Stimulated activated CD8-positive, alpha-beta memory T cell treated with anti-CD3 and anti-CD28 coated beads, Interleukin-15, amount 100 ng/mL, for 1 hour (primary cell): ENCODE measurements at places on chromosomes 7 and 10.

DNA sequence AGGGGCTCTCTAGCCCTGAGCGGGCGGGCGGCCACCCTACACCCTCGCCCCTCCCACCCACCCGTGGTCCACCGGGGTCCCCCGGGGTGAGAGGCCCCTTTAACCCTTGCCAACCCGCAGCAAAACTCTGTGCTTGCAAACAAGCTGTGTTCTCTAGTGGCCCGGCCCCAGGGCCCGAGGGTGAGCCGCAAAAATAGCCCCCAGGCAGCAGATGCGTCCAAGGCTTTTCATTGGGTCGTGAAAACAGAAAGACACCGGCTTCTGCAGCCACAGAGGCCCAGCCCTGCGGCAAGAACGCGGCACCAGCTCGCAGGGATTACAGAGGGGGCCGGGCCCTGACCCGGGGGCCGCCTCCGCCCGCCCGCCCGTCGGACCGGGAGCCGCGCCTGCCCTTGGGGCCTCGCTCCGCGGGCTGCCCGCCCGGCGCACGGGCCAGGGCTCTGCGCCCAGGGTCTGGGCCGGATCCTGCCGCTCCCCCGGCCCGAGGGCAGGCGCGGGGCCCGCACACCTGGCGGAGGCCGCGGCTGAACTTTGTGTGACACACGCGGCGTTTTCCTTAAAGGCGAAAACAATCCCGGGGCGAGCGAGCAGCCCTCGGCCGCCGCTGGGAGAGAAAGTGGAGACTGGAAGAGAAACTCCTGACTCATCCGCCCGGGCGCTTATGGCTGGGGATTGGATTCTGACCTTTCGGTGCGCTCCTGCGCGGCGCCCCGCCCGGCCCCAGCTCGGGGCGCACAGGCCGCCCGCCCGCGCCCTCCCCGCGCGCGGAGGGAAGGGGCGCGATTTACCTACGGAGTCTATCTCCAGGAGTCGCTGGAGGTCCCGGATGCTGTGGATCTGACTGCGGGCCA is 2.8 kb downstream of the PDGFA start:
- DNase-seq: no peak

DNA sequence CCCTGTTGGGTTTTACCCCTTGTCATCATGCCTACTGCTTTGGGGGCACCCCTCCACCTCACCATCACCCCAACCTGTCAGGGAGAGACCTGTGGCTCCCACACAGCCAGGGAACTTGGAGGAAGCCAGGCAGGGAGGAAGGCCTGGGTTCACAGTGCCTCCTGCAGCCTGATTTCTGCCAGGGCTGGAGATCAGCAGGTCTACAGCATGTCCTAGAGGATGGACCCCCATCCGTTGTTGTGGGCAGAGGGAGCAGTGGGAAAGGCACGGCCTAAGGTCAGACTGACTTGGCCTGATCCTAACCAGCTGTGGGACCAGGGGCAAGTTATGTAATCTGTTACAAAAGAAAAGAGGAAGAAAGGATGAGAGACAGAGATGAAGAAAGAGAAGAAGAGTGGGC is 28.2 kb downstream of the ZCCHC24 start:
- no peak for DNase-seq

DNA sequence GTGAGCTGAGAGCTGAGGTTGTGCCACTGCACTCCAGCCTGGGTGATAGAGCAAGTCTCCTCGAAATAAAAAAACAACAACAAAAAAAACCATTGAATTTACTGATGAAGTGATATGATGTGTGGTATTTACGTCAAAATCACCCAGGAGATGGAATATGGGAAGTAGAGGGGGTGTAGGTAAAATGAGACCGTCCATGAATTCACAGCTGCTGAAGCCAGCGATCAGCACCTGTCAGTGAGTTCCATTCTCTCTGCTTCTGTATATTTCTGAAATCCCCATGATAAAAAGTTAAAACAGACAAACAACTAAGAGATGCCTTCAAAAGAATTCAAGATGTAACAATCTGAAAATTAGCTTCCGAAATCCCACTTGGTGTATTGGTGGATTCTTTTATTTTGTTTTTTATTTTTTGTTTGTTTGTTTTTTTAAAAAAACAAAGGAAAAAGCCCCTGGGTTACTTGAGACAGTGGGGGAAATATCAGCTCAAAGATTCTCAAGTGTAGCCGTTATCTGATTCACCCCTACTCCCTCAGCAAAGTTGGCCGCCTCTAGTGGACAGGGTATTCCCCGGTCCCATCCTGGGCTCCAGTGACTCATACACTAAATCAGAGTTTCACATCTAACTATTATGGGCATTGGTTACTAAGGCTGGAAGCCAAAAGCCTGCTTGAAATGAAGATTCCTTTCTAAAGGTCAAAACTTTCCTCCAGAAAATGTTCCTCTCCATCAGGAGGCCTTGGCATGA is 76.4 kb downstream of the MAP3K8 start:
- no peak for DNase-seq

DNA sequence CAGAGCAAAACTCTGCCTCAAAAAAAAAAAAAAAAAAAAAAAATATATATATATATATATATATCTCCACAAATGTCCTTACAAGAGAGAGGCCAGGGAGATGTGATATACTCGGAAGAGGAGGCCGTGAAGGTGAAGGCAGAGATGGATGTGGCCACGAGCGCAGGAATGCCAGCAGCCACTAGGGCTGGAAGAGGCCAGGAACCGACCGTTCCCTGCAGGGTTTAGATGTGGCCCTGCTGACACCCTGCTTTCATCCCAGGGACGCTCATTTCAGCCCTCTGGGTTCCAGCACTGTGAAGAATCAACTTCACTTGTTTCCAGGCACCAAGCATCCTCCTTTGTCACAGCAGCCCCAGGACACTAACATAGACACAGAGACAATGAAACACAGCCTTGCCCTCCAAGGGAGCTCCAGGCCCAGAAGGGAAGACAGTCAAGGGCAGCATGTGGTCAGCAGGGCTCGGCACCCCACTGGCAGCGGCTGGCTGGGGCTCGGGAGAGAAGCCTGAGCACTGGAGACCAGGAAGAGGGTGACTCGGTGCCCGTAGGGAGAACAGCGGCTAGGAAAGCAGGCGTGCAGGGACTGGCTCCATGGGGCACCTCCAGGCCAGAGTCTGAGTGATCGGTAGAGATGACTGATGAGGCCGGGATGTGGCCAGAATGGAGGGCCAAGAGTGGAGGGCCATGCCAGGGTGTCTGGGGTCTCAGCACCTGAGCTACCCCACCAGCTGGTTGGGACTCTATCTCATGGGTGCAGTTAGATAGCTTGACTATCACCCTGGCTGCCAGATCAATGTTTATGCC is 7.6 kb downstream of the WDR86 start:
- no peak for DNase-seq

DNA sequence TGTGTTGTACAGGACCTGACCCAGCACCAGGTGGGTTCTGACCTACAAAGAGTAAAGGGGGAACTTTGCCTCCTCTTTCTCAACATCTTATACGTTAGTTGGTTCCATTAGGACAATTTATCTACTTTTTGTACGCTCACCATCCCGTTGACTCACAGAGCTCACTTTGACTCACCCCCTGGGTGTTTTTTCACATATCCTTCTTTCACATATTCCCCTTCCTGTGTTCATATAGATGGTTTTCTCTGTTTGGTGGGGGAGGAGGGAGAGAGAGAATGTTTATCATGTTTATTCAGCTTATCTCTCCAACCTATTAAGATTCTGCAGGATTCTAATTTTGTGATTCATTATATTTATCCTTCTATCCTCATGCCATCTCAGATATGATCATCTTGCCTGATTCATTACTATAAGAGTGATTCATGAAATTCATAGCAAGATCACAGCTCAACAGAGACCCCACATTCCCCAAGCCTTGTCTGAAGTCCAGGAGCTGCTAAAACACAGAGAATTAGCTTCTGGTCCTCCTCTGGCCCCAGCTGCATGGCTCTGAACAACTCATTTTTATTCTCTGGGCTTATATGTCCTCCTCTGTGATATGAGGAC is 37.2 kb downstream of the PRSS2 start:
- DNase-seq: no peak

GRCh38 chr10:129760003-129760315 is 204.1 kb downstream of the EBF3 start:
- no peak for DNase-seq

- DNase-seq: no peak
Observed at GRCh38 chr10:118754229-118754555, 578 bp downstream of the CACUL1 start.

GRCh38 chr7:25742316-25742715 is 409.7 kb upstream of the NFE2L3 start:
- no peak for DNase-seq

GRCh38 chr7:133652547-133652946 is 399.7 kb downstream of the EXOC4 start:
- DNase-seq: no peak

- DNase-seq: no peak
Observed at GRCh38 chr7:84339306-84339705, 144.7 kb upstream of the SEMA3A start.

GRCh38 chr10:14180911-14181566 is 149.7 kb downstream of the FRMD4A start:
- no peak for DNase-seq

GRCh38 chr10:130493446-130494145 is 357.4 kb downstream of the GLRX3 start:
- DNase-seq: no peak

- no peak for DNase-seq
Observed at GRCh38 chr10:94088926-94089381, 95.2 kb downstream of the PLCE1 start.

DNA sequence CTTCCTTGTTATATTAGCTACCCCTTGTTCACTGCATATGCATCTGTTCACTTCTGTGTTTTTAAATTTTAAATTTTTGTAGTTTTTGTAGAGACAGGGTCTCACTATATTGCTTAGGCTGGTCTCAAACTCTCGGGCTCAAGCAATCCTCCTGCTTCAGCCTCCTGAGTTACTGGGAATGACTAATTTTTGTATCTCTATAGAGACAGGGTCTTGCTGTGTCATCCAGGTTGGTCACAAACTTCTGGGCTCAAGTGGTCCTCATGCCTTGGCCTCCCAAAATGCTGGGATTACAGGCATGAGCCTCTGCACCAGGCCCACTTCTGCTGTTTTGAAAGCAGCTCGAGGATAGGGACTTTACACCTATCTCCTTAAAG is 64.6 kb downstream of the PRTFDC1 start:
- DNase-seq: no peak

DNA sequence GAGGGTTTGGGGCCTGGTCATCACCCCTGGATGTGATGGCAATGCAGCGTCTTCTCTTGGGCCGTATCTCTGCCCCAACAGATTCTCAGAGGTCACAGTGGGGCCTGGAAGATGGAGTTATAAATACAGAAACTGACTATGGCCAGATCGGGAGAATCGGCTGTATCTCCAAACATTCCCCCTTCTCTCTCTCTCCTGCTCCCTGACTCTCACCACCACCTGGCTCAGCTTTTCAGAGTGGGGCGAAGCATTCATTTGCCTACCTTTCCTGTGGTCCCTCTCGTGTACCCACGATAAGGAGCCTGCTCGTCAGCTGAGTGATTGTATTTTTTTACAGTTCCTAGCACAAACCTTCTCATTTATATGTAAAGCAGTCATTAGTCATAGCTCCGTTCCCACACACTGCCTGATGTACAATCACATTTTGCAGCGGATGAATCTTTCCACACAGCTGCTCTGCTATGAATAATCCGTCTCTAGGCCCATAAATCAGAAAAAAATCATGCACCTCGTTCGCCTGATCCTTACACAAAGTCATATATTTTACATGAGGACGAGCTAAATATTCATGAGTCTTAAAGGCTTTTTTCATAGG is 23.2 kb upstream of the BTRC start:
- no peak for DNase-seq

DNA sequence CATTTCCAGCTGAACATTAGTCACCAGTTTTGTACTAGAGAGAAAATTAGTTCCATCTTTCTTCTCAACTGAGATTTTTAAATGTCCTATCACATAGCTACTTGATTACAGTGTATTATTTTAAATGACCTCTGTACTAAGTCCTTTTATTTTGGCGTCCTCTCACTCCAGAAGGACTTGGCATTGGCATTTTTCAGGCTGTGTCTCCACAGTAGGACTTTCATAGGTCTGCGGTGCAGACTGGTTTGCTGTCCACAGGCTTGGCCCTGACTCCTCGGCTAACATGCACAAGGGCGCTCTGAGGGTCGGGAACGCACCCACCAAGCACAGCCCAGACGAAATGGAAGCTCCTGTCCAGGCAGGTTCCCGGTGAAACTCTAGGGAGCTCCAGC is 6.5 kb downstream of the PTPRE start:
- DNase-seq: no peak

DNA sequence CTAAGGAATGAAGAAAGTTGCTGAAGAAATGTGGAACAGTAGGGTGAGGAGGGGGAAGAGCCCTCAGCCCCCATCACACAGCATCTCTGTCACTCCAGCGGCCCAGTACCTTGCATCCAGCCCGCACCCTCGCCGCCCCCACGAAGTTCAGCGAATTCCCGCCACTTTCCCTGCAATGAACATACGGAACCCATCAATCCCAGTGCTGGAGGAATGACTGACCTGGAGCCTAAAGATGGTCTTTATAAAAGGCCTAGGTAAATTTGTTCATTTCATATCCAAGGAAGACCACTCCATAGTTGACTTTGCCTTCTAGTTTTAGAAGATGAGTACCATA is 779 bp upstream of the KIF5B start:
- DNase-seq: no peak

- no peak for DNase-seq
Observed at GRCh38 chr7:14420768-14421167, 431.3 kb upstream of the ETV1 start.

GRCh38 chr7:130324306-130324943 is 20.2 kb upstream of the CPA5 start:
- no peak for DNase-seq

GRCh38 chr10:62374862-62375710 is 917 bp downstream of the ZNF365 start:
- DNase-seq: no peak

DNA sequence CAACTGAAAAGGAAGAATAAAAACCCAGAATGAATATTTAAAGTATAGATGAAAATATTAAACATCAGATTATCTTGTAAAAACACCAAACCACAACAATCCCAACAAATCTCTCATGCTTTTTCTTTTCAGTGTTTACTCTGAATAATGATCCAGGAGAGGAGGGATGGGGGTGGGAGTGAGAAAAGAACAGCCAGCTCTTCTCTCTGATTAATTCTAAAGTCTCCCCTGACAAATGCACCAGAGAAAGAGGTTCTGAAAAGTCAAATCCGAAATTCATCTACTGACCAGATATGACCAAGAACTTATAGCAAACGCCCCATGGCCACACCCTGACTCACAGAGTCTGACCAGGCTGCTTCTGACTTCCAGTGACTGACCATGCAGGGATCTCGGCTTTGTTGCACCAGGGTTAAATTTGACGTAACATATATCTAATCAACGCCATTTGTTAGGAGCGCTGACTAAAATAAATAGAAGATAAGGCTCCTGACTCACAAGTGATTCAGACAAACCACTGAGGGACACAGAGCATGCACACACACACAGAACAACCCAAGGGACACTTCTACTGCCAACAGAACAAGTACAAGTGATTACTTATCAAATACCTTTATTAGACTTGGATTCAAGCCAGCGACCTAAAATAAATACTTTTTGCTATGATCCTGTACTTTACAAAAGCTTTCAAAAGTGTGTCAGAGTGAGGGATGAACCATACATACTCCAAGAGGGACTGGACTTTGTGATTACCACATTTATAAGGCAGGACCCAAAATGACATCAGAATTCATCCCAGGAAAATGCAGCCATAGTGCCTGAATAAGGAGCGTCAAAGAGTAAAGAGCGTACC is 9.3 kb upstream of the SPOCK2 start:
- no peak for DNase-seq
